Thyroid gland (tissue), 4 donors: ENCODE measurements at places on chromosomes 12 and 14. TPM values are rescaled to one million over a fixed set of nuclear protein-coding genes. Genes with fewer than 3 reads are reported as not detected.

Gene INHBC
- total RNA-seq = 0.54 TPM

Gene KRT75
- total RNA-seq = not detected

Gene YBX3
- total RNA-seq = 230 TPM

Gene FKBP3
- total RNA-seq = 43.1 TPM

Gene FOS
- 239 TPM for total RNA-seq

Gene DEPDC4
- 16.3 TPM for total RNA-seq

Gene PSME2
- 53.7 TPM for total RNA-seq

Gene PRPH
- total RNA-seq = not detected

Gene ASCL1
- total RNA-seq = 1.7 TPM

Gene MBD6
- 58.3 TPM for total RNA-seq
